Esophagus squamous epithelium (tissue), 5 donors: ENCODE measurements at places on chromosomes 2 and 18.

- DNase-seq = no peak
Observed at GRCh38 chr2:231616296-231616695, 23.6 kb downstream of the TEX44 start.

GRCh38 chr18:3440341-3440740, 9.6 kb upstream of the TGIF1 start:
- no peak for DNase-seq

DNA sequence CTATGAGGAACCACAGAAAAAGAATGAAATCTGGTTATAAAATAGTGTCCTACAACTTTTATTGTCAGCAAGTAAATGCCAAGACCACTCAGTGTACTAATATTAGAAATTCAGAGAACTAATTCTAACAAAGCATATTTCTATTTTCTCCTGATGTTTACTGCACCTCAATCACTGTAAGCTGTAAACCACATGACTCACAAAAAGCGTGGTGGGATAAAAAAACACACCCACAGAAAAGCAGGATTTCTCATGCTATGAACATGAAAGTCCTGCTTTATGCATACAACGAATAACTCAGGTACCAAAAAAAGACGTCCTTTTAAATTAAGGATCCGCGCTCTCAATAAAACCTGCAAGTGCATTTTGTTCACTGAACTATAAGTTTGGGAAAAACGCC, 797 bp downstream of the TXNL4A start:
- no peak for DNase-seq

- DNase-seq = no peak
Observed at GRCh38 chr2:133682347-133682746, 114.1 kb upstream of the NCKAP5 start.

DNA sequence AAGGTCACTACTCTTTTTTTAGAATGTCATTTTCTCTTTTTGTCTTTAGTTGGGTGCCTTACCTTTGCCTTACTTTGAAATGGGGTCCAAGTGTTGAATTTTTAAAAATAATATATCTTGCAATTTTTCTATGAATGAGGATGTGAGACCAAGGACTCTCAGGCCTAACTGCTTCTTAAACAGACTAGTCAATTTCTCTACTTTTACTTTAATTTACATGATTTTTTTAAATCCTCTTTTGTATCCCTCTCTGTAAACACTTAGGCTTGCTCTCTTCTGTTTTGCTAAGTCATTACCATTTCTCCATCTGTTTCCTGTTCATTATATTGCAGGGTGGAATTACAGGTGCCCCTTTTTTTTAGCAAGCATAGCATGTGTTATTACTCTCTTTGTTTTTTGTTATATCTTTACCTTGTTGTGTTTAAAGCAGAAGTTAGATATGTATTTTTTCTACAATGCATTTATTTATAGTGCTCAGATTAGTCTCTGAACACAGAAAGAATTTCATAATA, 261.8 kb downstream of the SPAG16 start:
- no peak for DNase-seq
